CD4-positive, alpha-beta T cell treated with Interleukin-6 for 4 hours (primary cell): ENCODE measurements at places on chromosomes 13 and 19.

- no peak for DNase-seq
Measured at GRCh38 chr19:35265900-35266519, 2.8 kb upstream of the USF2 start.

- DNase-seq: no peak
Measured at GRCh38 chr19:48487544-48487943, 18.4 kb downstream of the CYTH2 start.

DNA sequence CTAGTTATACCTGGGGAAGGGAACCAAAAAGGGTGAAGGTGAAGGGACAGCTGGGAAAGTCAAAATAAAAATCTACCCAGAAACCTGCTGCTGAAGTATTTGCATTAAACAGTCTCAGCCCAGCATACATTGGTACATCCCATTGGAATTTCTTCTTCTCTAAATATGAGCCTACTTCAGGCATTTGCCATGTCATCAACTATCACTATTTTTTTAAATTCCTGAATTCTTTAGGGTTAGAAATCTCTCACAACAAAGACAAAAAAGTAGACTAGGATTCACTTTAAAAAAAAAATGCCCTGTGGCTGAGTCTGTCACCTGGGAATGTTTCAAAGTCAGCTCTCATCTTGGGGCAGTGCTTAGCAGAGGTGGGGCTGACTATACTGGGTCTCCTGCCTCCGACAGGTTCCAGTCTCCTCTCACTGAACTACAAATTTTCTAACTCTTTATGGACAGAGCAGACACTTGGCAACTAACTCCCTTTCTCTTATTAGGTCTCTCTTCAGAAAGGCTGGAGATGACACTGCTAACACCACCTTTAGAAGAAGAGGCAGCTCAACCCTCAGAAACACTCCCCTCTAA lies 141.2 kb downstream of the LHFPL6 start:
- no peak for DNase-seq

DNA sequence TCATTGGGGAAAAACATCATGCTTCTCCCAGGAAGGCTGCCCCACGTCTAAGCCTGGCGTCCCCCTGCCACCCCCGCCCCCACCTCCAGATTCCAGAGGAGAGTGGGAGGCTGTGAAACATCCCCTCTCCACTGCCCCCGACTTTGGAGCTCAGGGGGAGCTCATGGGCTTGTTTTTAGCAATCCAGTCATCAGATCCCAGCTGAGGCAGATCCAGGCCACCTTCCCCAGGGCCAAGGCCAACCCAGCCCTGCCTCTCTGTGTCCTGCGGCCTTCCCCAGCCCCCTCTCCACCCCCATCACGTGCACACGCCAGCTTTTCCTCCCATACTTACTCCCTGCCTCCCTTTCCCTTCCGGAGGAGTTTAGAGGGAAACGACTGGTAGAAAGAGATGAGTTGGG lies 38.8 kb downstream of the SHISA2 start:
- no peak for DNase-seq

- peak; percentile 3 for DNase-seq
Measured at GRCh38 chr13:77492982-77493381, 42.5 kb upstream of the SCEL start.

DNA sequence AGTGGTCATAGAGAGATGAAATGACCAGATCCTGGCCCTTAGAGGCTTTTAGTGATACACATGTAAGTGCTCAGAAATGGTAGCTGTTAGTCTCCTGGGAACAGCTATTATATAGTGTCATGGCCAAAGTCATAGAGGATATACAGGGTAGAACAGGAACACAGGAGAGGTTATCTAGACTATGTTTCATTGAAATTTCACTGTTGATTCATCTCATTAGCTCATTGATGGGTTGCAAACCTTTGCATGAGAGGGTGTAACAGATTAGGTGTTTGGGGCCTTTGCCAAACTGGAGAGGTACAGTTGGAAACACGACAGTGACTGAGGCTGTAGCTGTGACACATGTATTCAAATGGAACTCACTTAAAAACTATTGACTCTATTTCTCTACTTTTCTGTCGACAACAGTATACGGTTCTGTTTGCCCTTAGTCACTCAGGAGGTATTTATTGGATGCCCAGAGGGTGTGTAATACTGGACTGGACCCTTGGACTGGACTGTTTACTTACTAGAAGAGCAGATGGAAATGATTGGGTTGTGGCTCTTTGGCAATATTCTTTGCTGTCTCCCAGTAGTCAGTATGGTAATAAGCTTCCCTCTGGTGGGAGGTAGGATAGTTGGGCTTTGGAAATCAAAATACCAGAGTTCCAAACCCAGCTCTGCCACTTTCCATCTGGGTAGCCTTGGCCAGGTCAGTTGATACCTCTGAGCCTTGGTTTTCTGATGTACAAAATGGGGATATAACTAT lies 29.8 kb downstream of the ARHGAP35 start:
- no peak for DNase-seq

DNA sequence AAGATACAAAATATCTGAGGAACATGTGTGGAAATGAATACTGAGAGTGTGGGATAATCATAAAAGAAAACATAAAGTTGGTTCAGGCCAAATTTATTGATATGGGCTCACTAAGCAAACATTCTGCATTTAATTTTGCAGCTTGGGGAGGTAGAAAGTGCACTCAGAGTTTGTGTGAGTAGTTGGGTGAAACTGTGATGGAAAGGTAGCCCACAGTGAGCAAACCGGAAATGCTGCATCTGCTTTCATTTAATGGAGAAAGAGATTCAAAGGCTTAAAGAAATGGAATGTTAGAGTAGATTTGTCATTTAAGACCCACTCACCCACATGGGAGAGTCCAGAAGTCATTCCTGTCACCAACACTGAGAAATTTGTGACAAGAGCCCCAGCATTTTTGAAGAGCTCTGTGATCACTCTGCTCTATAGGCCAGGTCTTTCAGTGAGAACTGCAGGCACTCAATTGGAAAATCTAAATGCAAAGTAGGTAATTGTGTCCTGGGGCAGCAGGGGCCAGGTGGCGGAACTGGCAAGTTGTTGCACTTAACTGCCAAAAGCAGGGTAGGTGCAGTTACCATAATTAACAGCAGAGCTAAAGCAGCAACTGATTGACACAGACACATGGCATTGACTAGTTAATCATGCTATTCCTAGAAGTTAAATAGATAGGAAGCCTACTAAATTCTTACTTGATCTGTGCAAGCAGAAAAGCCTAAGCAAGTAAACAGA lies 1228.3 kb upstream of the PCDH20 start:
- DNase-seq: no peak

DNA sequence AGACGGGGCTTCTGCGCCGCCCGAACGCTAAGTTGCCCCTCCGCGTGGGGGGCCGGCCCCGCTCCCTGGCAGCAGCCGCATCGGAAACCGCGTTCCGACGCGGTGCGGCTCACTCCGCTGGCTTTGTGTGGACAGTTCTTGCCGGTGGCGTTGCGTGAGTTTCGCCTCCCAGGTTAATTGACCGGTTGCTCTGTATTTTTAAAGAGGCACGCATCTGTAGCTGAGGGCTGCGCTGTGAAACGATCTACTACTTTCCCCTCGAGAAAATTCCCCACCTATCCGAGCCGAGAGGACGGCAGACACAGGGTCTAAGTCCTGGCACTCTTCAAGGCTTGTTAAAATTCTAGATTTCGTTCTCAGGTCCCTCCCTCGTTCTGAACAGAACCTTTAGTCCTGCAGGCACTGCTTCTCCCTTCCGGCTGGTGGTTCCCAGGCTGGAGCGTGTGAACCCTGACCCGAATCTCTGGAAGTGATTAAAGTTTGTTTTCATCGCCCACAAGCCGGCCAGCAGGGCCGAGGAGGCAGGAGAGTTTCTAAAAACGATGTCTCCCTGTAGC lies 933 bp downstream of the ARHGEF7 start:
- no peak for DNase-seq

- peak; percentile 71 for DNase-seq
Measured at GRCh38 chr19:12774588-12775555, at the start of gene HOOK2. TSS of gene HOOK2 (minus strand) at chr19:12775552. CDS start at chr19:12775449, 103 bp downstream.

DNA sequence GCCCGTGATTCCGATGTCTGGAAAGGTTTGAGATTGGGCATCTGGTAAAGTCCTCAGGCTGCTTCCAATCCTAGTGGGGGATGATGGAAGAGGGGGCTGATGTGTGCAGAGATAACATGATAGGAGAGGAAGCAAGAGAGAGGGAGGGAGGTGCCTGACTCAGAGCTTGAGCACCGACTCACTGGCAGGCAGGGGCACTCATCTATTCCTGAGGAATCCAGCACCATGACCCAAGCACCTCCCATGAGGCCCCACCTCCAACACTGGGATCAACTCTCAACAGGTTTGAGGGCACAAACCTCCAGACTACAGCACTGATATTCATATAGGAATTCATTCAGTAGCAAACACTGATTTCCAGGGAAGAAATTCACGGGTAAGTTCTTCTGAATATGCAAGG lies 5.6 kb upstream of the SIGLEC9 start:
- no peak for DNase-seq

- DNase-seq: no peak
Measured at GRCh38 chr19:35993923-35994598, 927 bp upstream of the SDHAF1 start.

GRCh38 chr19:677201-677600 lies 1.0 kb downstream of the FSTL3 start:
- no peak for DNase-seq

DNA sequence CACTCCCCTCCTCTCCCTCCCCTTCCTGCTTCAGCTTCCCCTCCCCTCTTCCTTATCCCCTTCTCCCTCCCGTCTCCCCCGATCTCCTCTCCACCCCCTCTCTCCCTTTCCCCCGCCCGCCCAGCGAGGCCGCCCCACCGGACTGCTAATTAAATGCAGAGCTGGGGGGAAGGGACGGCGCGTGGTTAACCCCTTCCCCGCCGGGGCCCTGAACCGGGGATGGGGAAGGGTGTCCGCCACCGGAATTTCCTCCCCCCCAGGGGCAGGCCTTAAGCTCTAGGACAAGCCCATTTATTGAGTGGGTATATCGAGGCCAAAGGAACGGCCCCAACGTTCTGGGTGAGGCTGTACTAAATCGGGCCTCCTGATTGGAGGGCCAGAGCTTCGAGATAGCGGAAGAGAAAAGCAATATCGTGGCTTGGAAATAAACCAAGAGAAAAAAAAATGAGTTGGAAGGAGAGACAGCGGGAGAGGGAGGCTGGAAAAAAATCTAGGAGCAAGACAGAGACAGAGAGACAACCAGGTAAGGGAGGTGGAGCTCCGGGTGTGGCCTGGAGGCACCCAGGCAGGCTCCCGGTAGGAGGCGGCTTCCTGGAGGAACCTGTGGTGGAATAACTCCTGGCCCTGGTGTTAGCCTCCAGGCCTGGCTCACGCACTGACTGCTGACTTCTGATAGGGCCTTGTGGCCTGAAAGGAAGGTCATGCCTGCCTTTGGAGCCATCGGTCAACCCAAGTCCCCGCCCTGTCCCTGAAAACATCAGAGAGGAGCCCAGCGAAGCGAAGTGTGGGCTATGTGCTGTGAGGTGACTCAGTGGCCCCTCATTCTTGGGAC lies 11.6 kb upstream of the JUND start:
- DNase-seq: no peak

DNA sequence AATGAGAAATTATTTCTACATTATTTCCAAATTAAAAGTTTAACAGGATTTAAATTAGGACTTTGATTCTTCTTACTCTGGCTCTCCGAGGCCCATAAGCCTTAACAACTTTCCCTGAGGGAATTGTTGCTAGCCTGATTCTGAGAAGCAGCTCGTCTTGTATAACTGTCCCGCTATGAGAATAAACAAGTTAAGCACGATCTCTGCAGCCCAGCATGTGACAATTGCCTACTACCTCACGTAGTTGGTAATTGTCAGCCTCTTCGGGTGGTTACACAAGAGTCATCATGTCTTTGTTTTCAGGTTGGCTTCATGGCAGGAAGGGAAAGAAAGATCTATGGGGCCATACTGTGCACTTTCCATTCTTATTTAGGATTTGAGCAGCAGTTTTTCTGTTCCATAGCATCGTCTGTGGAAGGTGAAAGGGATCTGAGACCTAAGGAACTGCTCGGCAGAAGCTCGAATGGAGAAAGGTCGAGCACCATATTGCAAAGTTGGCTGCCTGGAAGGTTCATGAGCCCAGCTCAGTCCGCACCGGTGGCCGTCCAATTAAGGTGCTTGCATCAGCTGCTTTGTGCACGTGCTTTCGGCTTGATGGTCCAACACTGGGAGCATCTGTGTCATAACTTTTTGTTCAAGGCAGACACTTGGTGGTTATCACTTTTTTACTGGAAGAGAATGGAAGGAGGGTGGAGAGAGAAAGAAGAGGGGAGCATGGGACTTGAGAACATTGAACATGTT lies 1.8 kb upstream of the STARD13 start:
- no peak for DNase-seq

DNA sequence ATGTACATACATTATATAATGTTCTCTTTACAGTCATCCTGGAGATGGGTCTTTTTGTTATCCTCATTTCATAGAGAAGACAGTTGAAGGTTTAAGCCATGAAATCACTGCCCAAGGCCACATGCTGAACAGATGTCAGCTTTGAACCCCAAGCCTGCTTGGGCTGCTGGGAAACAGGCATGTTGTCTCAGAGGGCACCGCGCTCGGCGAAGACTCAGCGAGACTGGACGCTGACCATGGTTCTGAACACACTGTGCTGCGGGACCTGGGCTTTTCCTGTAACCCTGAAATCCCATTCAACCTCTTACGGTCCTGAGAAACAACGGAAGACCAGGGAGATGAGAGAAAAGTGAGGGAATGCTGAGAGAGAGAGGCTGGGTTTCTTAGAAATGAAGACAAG lies 27.3 kb downstream of the LRFN3 start:
- DNase-seq: peak; percentile 51

DNA sequence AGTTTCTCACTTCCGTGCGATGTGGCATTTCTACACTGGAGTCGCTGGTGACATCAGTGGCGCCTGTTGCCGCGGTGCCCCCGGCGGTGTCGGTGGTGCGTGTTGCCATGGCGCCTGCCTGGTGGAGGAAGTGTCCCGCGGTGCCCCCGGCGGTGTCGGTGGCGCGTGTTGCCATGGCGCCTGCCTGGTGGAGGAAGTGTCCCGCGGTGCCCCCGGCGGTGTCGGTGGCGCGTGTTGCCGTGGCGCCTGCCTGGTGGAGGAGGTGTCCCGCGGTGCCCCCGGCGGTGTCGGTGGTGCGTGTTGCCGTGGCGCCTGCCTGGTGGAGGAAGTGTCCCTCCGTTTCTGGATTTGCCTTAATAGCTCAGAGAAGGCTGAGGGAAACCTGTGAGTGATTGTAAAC lies 127.6 kb downstream of the KDM4B start:
- DNase-seq: no peak

DNA sequence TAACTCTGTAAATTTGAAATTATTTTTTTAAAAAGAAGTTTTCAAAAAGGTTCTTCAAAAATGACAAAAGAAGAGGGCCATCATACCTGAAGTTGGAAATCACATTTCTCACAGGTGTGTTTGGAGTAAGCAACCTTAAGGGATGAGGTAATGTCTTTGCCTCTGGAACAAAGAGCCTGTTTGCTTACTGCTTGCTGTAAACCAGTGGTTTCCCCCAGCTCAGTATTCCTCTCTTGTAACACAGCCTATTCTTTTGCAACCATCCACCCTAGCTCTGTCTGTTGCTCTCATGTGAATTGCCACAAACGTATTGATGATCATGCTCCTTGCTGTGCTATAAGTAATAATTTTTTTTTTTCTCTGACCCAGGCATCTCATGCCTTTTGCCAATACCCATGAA lies 38.1 kb downstream of the UCHL3 start:
- DNase-seq: no peak

- no peak for DNase-seq
Measured at GRCh38 chr13:79090552-79091124, 315.4 kb downstream of the RBM26 start.

GRCh38 chr13:44432650-44433049 lies 59.0 kb downstream of the SERP2 start:
- no peak for DNase-seq

GRCh38 chr13:109938255-109938936 lies 152.0 kb upstream of the IRS2 start:
- DNase-seq: no peak

GRCh38 chr19:58382997-58383603 lies 2.3 kb upstream of the ZNF837 start:
- DNase-seq: no peak

- DNase-seq: no peak
Measured at GRCh38 chr13:83733293-83733692, 149.0 kb downstream of the SLITRK1 start.
